ENCODE measurements at places on chromosomes 3 and 15.

DNA sequence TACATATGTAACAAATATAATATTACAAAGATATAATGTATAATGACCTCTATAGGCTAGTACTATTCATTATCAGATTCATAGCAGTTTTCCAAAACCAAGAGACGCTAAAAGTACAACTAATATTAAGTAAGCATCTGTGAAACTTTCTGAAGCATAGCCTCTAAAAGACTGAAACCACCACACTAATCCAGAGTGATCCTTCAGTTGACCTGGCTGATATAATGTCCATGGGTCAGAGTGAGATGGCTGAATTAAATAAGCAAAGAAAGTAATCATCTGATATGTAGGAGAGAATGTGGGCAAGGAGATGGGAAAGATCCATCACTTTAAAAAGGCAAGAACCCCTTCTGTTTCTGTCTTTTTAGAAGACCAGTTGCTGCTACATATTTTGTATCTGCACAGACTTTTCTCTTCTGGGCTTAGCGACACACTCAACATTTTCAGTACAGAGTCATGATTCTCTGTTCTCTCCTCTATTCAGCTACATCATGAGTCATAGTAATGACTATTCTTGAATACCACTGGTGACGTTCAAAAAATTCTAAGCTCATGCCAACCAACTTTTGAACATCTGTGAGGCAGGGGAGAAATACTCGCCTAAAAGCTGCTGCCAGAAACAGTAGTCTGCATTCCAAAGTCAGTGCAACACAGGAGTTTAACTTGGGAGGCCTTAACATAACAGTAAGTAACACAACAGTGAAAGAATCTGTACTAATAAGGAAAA lies 149.6 kb downstream of the MAGI1 start:
- DNase-seq = peak; percentile 53

DNA sequence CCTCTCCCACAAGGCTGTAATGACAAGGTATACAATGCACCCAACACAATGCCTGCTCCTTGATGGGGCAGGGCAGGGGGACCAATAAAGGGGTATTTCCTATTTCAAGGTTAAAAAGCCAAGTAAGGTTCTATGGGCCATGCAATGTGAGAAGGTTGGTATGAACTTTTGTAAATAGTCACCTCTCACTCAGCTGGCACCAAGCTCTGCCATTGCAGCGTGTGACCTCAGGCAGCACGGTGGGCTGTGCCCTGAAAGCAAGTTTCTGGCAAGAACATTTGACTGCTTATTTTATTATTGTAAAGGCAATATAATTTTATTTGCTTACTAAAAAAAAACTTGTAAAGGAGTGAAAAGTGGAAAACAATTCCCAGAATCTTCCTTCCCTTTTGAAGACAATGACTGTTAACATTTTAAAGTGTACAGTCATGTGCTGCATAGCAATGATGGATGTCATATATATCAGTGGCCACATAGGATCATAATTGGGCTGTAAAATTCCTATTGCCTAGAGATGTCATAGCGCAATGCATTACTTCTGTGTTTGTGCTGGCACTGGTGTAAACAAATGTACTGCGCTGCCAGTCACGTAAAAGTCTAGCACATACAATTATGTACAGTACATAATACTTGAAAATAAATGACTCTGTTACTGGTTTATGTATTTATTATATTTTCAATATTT lies 167.3 kb upstream of the RORA start:
- DNase-seq = no peak

- no peak for DNase-seq
These were observed 35.6 kb upstream of the LIPC start for GRCh38 chr15:58396181-58396580.

GRCh38 chr3:57805674-57806073 lies 49.6 kb downstream of the SLMAP start:
- DNase-seq = no peak

GRCh38 chr3:129535075-129535474 lies 6.6 kb downstream of the RHO start:
- DNase-seq = no peak

DNA sequence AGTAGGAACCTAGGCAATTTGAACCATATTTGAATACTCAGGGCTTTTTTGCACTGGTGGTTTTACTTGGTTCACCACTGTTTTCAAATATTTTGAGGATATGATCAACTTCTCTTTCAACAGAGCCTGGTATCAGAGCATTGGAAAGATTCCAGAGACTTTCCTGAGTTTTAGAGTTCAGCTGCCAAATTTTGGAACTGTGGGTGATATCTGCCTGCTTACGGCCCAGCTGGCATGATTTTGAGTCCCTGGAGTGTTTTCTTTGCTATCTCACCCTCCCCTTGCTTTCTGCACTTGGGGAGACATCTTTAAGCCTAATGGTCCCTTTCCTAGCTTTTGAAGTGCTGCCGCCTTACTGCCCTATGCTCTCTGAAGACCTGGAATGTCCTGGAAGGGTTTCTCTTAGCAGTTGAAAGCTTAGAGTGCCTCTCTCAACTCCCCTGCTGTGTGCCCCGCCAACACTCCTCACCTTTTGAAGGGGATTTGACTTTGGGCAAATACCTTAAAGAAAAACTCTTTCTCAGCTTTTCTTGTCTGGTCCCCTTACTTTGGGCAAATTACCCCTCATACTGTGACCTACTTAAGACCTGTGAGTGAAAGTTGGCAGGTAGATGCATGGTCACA lies 539.1 kb downstream of the MFSD1 start:
- no peak for DNase-seq

DNA sequence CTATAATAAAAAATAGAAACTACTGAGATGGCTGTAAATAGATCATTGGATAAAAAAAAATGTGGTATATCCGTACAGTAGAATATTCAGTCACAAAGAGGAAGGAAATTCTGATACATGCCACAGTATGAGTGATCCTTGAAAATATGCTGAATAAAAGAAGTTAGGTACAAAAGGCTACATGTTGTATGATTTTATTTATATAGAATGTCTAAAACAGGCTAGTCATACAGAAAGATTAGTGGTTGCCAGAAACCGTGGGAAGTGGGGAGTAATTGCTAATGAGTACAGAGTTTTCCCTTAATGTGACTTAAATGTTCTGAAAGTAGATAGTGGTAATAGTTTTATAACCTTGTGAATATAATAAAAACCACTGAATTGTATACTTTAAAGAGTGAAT lies 24.9 kb upstream of the FAH start:
- no peak for DNase-seq

DNA sequence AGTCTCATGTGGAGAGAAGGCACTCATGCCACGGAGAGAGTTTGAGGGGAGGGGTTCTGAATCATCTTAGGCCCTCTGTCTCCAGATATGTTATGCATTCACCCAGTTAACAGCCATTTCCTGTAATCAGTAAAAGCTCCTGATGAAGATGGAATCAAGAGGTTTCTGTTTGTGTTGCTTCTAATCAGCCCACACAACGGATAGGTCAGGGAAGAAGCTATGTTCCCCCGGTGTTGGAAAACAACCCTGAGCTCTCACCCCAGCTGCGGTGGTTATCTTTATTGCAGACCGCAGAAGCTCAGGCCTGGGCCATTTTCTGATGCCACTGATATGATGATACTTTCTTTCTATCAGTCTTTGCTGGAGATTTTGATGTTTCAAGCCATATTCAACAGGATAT lies 338.5 kb upstream of the ONECUT1 start:
- DNase-seq = no peak

GRCh38 chr3:142888481-142889211 lies at the start of gene PCOLCE2:
TSS of gene PCOLCE2 (minus strand) at chr3:142889083. CDS start at chr3:142888896, 187 bp downstream.
- DNase-seq = peak; percentile 81

DNA sequence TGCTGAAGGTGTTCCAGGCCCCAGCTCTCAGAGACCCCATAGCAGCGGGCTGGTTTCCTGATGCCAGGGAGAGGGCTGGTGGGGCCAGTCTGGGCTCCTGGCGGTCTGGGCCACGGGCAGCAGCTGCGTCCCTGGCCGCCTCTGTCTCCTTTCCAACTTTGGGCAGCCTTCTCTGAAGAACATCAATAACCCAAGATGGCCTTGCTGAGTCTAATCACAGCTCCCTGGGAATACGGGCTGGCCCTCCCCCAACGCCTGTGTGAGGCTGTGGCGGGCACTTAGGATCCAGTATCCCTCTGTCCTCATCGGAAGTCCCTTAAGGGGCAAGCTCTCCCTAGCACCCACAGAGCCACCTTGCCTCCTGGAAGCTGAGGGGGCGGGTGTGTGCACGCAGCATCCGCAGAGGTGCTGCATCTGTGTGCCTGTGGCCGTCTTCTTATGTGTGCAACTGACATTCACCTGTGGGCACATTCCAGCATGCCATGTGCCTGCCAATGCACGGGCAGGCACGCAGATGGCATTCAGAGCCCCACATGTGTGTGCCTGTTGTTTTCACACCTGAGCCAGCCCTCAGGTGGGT lies 2.1 kb downstream of the ATP2B2 start:
- no peak for DNase-seq

DNA sequence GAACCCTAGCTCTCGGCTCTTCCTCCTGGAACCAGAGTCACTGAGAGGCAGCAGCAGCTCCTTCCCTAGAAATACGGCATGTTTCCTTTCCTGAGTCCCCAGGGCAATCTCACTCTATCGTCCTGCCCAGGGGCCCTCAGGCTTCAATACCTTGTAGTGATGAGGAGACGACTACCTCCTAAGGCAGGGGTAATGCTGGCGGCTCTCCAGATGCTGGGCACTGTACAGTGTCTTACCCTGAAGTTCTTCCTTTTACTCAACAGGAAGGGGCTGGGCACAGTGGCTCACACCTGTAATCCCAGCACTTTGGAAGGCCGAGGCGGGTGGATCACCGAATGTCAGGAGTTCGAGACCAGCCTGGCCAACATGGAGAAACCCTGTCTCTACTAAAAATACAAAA lies 13.5 kb downstream of the TMEM44 start:
- no peak for DNase-seq

GRCh38 chr3:195929452-195929851 lies 21.1 kb upstream of the TNK2 start:
- no peak for DNase-seq

- peak; percentile 76 for DNase-seq
These were observed 36.5 kb downstream of the ITGB5 start for GRCh38 chr3:124850633-124851032.

DNA sequence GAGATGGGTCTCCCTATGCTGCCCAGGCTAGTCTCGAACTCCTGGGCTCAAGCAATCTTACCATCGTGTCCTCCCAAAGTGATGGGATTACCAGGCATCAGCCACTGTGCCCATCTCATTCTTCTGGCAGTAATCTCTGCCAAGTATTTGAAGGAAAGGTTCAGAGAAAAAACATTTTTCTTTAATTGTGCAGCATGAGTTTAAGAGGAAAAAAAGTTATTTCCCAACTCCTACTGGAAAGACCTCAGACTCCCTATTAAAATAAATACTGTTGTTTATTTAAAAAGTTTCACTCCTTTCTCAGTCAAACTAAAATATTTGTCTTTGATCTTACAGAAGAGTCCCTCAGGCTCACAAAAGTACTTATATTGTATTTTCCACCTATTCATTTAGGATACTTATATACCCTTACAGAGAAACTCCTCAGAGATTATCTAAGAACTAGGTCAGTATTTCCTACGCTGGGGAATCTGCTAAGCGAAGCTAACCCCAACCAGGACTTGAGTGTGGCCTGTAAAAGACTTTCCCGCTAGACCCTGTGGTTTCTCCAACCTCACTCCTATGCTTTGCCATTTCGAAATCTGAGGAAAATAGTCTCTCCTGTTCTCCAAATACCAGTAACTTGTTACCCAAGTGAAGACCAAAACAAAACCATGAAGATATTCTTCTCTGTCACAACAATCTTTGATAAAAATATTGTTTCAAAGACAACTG lies 28.7 kb downstream of the WWTR1 start:
- DNase-seq = no peak

DNA sequence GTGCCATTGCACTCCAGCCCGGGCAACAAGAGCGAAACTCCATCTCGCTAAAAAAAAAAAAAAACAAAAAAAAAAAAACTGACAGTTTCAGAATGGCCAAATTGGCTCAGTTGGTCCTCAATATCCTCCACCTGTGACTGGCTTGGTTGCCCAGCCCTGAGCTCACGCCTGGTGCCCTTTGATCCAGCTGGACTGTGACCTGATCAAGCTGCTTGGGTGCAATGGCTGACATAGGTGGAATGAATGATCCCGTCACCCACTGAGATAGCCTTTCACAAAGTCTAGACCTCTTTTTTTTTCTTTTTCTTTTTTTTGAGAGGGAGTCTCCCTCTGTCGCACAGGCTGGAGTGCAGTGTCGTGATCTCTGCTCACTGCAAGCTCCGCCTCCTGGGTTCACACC lies 254.6 kb downstream of the FOXP1 start:
- no peak for DNase-seq

DNA sequence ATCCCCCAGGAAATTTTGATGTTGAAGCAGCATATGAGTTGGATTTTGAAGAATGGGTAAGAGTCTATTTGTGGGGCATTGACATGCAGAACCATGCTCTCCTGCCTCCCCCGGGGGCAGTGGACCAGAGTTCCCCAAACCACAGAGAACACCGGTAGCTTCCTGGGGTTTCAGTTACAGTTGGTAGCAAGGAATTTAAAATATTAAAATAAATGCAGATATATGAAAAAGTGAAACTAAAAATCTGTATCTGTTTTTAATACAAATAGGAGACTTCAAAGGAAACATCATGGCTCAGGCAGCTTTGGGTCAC lies 37.4 kb downstream of the SLC9A9 start:
- no peak for DNase-seq

- no peak for DNase-seq
These were observed 61.1 kb downstream of the AAGAB start for GRCh38 chr15:67193223-67193990.

- DNase-seq = peak; percentile 78
These were observed 8.1 kb downstream of the PPM1M start for GRCh38 chr3:52253314-52254304.

GRCh38 chr3:136120373-136121348 lies 75.5 kb downstream of the MSL2 start:
- DNase-seq = no peak

- peak; percentile 47 for DNase-seq
These were observed 4.6 kb upstream of the PTPN9 start for GRCh38 chr15:75583701-75584100.

DNA sequence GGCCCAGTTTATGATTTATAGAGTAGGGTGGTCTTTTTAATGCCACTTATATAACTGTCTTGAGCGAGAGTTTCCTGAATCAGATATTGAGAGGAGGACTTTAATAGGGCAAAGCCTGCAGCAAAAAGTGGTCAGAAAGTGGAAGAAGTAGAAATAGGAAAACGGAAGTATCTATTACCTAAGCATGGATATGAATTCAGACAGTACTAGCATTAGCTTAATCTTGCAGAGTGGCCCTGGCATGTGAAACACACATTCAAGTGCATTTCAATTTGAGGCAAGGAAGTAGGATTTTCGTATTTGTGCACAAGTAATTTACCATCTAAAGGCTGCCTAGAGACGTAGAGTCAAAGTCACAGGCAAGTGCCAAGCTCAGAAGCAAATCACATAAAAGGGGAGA lies 622.3 kb downstream of the DIPK2A start:
- DNase-seq = no peak
